ENCODE measurements at places on chromosomes 1 and 21. TPM values are rescaled to one million over a fixed set of nuclear protein-coding genes. Genes with fewer than 3 reads are reported as not detected.

S100A14 gene
- total RNA-seq = 362 TPM

PSRC1 gene
- total RNA-seq = 5.0 TPM

TDRD5 gene
- total RNA-seq = 0.11 TPM

CDC20 gene
- 6.7 TPM for total RNA-seq

LMX1A gene
- total RNA-seq = not detected

LCE2B gene
- total RNA-seq = not detected

PLA2G2C gene
- total RNA-seq = not detected

DCST2 gene
- 2.4 TPM for total RNA-seq

CSF3R gene
- 1.2 TPM for total RNA-seq

FLG2 gene
- not detected for total RNA-seq

UBE4B gene
- 80.1 TPM for total RNA-seq

NES gene
- total RNA-seq = 2.7 TPM

Data from placental epithelial cell (primary cell).